NCI-H2081 treated with DMSO at 0.1 percent for 48 hours (cell line): ENCODE measurements at places on chromosomes 3 and 15.

- no peak for DNase-seq
Observed at GRCh38 chr15:75436881-75437280, 14.6 kb downstream of the SIN3A start.

DNA sequence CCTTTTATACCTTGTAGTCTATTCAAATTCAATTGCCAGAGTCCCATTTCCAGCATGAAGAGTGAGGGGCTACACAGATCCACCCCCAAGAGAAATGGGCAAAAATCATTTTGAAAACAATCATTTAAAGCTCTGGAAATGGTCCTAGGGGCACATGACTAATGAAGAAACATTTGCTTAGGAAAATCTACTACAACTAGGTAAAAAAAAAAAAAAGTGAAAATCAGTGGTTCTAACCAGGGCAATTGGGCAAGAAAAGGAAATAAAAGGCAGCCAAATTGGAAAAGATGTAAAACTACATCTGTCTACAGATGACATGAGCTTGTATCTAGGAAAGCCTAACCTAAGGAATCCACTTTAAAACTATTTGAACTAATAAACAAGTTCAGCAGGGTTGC lies 9.4 kb downstream of the IMPG2 start:
- no peak for DNase-seq

GRCh38 chr3:196590279-196590678 lies 21.8 kb downstream of the FBXO45 start:
- no peak for DNase-seq

DNA sequence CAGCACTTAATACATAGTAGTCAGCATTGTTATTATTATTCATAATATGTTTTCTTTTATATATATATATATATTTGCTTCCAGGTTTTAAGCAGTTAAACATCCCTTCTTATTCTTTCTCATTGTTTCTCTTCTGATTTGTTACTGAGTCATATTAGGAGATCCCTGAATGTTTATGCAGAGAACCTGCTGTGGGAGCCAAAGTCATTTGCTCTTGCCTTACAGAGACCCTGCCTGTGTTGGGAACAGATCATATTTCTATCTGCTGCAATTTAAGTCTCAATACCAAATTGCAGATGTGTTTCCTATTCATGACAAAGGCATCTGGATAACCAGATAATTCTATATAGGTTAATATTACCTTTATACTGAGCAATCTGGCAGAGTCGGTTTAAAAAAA lies 323.0 kb upstream of the UMPS start:
- no peak for DNase-seq

DNA sequence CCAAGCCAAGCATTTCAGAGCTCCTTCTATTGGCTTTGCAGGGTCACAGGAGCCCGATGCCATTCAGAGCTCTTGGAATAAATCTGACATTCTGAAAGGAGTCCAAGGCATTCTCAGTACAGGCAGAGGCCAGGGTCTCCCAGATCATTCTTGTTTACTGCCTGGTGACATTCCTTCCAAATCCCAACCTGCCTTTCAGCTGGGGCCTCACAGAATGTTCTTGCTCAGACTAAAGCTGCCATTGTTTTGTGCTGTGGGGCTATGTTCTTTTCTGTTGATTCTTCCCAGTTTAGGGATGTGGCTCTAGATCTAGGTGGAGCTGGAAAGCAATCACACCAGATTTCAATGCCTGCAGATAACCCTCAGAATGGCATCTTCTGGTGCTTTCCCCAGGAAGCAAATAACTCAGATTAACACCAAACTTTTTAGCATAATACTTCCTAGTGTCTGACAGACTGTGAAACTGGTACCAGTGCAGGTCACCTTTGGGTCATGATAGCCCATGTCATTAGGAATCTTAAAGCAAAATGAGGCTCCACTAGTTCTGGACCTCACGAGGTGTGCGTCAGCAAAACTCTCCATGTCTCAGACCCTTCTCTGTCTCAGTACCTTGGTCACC lies 166.9 kb downstream of the CHST2 start:
- DNase-seq = no peak

DNA sequence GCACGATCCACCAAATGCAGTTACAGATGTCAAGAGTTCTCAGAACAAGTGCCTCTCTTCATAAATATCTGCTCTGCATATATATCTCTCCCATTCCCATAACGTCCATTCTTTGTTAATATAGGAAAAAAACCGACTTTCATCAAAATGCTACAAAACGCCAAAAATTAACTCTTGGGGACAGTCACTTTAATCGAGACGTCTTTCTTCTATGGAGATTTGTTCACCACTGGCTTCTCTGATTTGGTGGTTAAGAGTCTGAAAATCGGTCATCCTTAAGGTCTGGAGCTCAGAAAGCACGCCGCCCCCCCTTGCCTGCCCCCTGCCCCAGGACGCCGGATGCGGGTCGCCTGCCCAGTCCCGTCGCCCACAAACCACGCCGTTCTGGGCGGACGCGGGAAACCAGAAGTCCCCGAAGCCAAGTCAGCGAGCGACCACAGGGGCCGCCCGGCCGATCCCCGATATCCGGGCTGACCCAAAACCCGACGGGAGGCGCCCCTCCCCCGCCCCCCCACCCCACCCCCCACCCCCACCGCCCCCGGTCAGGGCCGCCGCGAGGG lies 252.7 kb downstream of the TJP1 start:
- no peak for DNase-seq

GRCh38 chr3:4528819-4529600 lies 35.9 kb downstream of the ITPR1 start:
- no peak for DNase-seq

DNA sequence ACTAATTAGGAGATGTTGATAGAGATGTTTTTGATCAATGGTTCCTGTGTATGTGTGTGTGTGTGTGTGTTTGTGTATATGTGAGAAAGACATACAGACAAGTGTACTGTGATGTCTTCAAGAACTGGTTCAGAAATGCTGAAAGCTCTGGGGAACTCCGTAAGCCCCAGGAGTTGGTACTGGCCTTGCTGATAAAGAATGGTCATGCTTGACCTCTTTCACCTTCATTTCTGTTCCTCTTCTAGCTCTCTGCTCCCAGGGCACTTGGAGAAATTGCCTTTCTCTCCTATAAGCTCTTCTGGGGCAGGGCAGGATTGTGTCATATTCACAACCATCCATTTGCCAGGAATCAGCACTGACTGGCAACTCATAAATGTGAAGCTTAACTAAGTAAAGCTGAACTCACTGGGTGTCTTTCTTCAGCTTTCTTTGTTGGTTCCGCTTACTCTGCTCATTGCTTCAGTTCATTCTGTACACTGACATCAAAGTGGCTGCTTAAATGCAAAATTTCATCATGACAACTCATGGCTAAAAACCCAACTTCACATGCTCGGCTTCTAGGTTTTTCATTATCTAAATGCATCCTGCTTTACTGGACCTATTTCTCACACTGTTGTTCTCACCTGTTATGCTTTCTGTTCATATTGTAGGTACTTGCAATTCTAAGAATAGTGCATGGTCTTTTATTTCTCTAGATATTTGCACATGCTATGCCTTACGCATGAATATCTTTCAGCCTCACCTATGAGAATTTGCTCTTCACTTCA lies 162.1 kb upstream of the LYSMD4 start:
- DNase-seq = no peak

GRCh38 chr3:72227486-72228070 lies 442.6 kb upstream of the PROK2 start:
- DNase-seq = no peak

DNA sequence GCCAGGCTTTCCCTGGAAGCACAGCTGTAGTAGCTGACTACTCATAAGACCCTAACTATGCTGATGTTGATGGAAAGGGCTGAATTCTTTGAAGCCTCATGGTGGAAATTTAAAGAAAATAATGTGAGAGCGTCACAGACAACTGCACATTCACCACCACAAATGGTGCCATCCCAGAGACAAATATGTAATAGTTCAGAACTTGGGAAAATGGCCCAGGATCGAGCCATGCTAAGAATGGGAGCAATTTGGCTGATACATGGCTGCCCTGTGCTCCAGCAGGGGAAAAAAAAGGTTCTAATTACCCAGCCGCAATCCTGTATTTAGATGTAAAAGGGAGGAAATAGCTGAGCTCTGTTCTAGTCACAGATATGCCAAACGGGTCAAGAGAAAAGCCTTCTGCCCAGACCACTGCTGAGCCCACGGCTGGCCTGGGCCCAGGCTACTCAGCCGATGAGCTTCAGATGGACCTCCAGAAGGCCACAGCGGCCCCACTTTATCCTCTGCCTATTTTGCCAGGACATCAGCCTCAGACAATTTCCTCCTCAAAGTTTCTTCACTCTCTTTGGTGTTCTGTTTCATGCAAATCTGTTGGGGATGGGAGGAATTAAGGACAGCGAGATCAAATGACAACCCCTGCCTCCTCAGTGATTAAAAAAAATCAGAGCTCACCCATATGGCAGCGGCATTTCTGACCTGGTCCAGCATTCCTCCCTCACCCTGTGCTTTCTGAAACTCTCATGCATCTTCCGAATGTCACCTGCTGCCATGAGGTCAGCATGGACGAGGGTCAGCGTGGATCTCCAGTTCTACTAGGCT lies 54.5 kb upstream of the MEX3B start:
- no peak for DNase-seq

- no peak for DNase-seq
Observed at GRCh38 chr15:65198571-65198970, 12.7 kb downstream of the CILP start.

DNA sequence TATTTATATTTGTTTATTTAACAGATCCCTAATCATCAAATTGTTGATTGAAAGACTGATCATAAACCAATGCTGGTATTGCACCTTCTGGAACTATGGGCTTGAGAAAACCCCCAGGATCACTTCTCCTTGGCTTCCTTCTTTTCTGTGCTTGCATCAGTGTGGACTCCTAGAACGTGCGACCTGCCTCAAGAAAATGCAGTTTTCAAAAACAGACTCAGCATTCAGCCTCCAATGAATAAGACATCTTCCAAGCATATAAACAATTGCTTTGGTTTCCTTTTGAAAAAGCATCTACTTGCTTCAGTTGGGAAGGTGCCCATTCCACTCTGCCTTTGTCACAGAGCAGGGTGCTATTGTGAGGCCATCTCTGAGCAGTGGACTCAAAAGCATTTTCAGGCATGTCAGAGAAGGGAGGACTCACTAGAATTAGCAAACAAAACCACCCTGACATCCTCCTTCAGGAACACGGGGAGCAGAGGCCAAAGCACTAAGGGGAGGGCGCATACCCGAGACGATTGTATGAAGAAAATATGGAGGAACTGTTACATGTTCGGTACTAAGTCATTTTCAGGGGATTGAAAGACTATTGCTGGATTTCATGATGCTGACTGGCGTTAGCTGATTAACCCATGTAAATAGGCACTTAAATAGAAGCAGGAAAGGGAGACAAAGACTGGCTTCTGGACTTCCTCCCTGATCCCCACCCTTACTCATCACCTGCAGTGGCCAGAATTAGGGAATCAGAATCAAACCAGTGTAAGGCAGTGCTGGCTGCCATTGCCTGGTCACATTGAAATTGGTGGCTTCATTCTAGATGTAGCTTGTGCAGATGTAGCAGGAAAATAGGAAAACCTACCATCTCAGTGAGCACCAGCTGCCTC lies 14.7 kb downstream of the THBS1 start:
- DNase-seq = no peak
